ENCODE measurements at places on chromosomes 6 and 20. TPM values are rescaled to one million over a fixed set of nuclear protein-coding genes. Genes with fewer than 3 reads are reported as not detected.

Gene CCM2L
- 6.7 TPM for polyA plus RNA-seq

Gene CDH4
- 0.27 TPM for polyA plus RNA-seq

DNA sequence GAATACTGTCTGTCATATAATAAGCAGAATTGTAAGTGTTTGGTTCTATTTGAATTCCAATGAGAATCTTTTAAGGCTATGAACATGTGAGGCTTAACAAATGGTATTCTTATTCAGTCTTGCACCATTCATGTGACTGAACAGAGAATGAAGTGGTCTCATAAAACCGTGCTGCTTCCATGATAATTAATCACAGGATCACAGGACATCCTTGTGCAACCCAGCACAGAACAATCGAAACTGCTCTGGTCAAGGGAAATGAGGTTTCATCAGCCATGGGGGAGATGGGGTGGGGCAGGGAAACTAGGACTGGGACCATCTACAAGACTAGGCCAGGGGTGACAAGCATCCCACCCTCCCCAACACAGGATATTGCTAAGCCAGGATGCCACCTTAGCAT lies 6.0 kb downstream of the PPIL6 start:
- no peak overlapping the region for H3K4me3 ChIP-seq
- H3K36me3 ChIP-seq: no peaks in the 10 kb centered on the region

DNA sequence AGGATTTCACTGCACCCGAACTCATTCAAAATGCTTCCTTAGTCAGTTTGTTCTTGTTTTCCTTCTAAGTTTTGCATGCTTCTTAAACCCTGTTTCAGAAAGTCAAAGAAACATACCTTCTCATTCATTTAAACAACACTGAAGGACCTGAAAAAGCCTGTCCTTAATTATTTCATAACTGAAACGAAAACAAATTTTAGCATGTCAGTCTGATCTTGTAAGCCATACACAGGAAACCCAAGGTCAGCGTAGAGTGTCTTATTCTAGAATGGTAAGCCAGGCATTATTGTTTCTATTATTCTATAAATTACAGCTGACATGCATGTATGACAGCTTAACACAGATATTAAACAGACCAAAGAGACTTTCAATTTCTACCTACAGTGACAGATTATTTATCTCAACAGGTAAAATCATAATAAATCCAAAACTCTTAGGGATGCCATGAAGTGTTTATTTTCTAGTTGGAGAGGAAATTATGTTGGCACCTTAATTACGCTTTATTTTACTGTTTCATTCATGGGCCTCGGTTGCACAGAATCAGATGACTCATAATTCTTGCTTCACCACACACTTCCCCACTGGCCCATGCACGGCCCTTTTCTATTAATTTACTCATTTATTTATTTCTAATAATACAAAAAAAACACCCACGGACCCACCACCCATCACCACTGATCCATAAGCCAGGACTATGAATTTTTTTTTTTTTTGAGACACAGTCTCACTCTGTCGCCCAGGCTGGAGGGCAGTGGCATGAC lies 39.3 kb upstream of the DUSP22 start:
- H3K36me3 ChIP-seq: no peaks in the 10 kb centered on the region
- H3K4me3 ChIP-seq: no peak overlapping the region
- H3K27ac ChIP-seq: no peak overlapping the region
- no peaks in the 10 kb centered on the region for H3K27me3 ChIP-seq

DNA sequence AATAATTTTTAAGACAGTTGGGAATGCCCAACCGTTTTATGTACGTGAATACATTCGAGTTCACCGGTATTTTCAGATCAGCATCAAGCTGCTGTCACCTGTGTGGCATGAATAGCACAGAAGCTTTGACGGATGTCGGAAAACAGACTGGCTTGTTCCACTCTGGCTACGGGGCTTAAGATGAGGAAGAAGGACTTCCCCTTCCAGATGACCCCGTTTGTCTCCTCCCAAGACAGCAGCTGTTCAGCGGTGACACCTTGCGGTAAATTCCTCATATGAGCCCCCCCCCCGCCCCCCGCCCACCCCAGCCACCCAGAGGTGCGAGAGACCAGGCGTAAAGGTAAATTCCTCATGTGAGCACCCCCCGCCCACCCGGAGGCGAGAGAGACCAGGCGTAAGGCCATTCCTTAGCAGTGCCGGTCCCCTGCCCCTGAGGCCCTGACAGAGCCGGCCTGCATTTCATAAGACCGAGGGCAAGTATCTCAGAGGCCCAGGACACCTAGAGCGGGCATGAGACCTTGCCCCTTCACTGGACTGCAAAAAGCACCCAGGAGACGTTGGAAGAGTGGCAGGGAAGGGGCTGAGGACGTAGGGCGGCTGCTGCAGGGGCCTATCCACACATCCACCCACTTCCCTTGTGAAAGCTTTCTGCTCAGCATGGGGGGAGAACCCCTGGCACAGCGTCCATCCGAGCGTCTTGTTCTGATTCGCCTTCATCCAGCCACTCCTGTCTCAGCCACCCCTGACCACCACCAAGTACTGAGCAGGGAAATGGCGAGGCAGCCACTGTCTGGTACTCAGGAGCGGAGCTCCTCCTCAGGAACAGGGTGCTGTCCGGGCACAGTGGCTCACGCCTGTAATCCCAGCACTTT lies 7.3 kb upstream of the PCMTD2 start:
- no peak for DNase-seq
- H3K4me1 ChIP-seq: no peaks in the 10 kb centered on the region
- H3K4me3 ChIP-seq: no peak overlapping the region
- no peak overlapping the region for H3K27ac ChIP-seq

DNA sequence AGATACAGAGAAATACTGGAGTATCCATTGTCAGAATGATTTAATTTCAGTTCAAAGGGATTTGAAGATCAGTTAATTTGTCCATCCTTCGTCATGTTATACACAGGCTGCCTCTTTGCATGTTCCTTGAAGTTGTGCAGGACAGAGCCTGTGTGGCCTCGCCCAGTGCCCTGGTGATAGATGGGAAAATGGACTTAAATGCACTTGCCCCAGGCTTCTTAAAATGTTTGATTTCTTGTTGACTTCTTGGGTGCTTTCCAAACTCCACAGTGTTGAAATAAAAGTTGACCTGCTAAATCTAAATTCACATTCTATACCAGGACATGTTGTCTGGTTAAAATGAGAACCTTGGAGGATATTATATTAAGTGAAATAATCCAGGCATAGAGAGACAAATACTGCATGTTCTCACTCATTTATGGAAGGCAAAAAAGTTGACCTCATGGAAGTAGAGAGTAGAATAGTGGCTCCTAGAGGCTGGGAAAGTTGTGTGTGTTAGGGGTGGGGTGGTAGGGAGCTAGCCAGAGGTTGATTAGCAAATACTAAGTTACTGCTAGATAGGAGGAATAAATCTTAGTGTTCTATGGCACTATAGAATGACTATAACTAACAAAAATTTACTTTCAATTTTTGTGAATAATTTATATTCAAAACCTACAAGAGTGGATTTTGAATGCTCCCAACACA lies 25.3 kb downstream of the MARCKS start:
- H3K27me3 ChIP-seq: no peaks in the 10 kb centered on the region
- H3K27ac ChIP-seq: no peak overlapping the region
- no peak overlapping the region for H3K4me3 ChIP-seq
- no peak for DNase-seq

DNA sequence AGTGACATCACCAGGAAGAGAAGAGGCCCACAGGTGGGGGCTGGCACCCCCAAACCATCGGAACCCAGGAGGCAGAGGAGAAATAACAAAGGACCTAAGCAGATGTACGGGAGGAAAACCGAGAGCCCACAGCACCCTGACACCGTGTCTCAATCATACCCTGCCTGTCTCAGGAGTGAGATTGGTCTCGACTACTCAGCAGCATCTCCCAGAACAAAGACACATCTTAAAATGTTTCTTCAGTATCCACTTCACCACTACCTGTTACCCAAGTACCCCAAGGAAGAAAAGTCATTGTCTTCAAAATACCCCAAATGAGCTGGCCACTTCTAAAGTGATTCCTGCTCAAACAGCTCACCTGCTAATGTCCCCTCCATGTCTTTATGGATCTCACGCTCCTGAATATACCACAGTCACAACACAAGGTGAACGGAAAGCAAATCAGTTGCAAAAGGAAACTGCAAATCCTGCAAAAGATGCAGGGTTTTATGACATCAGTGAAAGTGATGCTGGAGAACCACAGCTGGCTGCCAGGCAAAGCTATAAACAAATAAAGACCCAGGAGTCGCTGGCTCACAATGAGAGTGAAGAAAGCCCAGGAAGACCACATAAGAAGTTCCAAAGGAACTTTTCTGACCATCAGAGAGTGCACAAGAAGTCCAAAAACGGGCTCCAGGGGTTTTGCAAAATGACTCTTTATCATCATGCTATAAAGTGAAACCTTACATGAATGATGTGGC lies 44.1 kb downstream of the PREX1 start:
- H3K27ac ChIP-seq: no peak overlapping the region
- no peaks in the 10 kb centered on the region for H3K27me3 ChIP-seq
- no peak for DNase-seq
- H3K36me3 ChIP-seq: no peaks in the 10 kb centered on the region
- H3K4me1 ChIP-seq: no peaks in the 10 kb centered on the region
- no peak overlapping the region for H3K4me3 ChIP-seq

All from pancreas (tissue), 10 donors.